ENCODE measurements at places on chromosomes 4 and X. TPM values are rescaled to one million over a fixed set of nuclear protein-coding genes. Genes with fewer than 3 reads are reported as not detected.

Gene TCP11X2
- polyA plus RNA-seq, result not detected

Gene ARHGAP6
- not detected for polyA plus RNA-seq

DNA sequence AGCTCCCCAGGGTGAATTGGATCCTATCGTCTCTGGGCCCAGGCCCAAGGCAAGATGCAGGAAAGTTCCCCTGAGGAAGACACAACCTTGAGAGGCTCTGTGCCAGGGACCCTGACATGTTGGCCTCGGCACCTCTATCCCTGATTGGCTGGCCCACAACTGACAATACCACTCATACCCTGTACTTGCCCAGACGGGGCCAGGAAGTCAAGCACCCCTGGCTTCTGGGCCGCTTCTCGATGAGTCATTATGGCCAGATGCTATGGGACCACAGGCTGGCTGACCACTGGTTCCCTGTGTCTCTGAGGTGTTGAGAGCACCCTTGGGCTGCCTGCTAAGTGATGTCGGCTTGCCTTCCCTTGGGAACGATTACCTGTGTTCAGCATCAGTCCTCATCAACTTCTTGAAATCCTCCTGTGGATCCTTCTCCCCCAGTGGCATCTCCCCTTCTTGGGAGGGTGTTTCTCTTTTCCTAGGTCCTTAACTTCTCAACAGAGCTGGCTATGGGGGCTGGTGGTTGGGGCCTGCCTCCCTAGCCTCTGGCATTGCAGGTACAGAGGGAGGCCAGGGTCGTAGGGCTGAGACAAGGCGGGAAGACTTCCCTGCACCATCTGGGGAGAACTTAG lies 54.5 kb upstream of the MAMLD1 start:
- no peak for DNase-seq

GRCh38 chr4:84451546-84451945 lies 47.5 kb downstream of the NKX6-1 start:
- DNase-seq, result no peak

- DNase-seq, result no peak
Observed at GRCh38 chr4:8510191-8510590, 69.6 kb downstream of the TRMT44 start.

Measured in HepG2 (cell line).